Activated T-helper 1 cell treated with Interleukin-2 at 50 U/mL for 16 hours (primary cell): ENCODE measurements at places on chromosomes 6 and 20.

DNA sequence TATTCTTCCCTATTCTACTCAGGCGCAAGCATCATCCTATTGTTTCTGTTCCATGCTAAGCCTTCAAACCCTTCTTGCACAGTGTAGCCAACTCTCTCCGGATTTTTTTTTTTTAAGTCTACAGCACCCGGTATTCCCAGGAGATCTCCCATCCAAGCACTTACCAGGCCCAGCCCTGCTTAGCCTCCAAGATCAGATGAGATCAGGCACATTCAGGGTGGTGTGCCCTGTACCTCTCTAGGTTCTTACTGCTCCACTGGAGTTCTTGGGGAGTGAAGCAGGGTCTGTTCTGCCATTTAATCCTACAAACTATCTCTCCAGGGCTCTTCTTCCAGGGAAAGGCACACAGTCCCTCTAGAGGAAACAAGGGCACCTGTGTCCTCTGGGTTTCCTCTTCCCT lies 14.9 kb upstream of the NUP153 start:
- DNase-seq = no peak

- DNase-seq = no peak
Measured at GRCh38 chr6:131787766-131788712, 19.8 kb upstream of the ENPP1 start.

GRCh38 chr20:1503564-1504227 lies 12.5 kb upstream of the SIRPB2 start:
- DNase-seq = peak; percentile 50

DNA sequence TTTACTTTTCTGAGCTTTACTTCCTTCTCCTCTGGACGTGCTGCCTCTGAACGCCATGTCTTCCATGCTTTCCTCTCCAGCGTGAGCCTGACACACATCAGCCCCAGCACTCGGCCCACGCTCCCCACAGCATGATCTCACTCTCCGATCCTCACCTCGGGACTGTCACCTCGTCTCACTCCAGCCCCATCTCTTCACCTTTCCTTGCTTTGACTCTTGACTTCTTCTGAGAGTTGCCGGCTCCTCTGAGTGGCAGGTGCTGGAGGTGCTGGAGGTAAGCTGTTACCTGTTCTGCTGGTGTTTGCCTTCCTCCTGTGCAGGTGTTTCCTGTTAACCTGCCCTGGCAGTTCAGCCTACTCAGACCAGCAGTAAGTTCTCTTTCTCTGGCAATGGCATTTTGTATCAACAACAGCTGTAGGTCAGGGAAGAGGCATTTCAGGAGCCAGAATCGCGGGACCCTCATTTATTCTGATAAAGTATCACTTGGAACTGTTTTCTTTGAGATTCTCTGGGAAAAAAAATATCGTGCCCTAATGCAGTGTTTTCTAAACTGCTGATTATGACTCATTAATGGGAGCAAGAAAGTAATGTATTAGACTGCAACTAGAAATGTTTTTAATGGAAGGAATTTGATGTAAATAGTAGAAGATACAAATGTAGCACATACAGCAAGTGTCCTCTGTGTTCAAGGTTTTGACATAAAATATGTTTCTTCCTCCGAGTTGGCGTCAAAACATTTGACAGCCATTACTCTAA lies 106.5 kb downstream of the ARID1B start:
- DNase-seq = no peak

DNA sequence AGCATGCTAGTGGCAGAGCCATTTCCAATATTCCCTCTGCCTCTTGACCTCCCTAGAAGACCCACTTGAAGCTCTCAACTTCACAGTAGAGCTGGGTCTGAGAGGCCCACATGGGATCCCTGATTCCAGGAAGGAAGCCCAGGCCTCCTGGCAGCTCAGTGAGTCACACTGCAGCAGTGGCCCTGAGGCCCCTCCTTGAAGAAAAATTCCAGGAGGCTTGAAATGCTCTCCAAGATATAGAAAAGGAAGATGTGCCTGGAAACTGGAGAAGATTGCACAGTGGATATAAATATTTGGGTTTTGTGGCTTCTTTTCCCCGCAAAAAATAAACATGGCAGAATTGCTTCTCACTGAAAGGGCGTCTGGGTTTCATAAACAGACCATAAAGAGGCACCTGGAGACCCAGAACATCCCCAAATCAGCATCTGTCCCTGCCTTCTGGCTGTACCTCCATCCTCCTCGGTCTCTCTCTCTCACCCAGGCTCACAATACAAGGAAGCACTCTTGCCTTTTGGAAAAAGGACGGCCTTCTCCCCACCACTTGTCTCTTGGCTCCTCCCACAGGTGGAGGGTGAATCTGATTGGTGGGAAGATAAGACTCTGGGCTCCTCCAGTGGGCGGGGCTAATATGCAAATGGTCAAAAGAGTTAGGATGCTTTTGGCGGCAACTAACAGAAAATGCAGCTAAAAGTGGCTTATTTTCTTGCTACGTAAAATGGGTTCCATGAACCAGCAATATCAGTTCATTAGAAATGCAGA lies 200.0 kb upstream of the SULF2 start:
- DNase-seq = no peak

- no peak for DNase-seq
Measured at GRCh38 chr6:101458336-101458735, 64.8 kb downstream of the GRIK2 start.

DNA sequence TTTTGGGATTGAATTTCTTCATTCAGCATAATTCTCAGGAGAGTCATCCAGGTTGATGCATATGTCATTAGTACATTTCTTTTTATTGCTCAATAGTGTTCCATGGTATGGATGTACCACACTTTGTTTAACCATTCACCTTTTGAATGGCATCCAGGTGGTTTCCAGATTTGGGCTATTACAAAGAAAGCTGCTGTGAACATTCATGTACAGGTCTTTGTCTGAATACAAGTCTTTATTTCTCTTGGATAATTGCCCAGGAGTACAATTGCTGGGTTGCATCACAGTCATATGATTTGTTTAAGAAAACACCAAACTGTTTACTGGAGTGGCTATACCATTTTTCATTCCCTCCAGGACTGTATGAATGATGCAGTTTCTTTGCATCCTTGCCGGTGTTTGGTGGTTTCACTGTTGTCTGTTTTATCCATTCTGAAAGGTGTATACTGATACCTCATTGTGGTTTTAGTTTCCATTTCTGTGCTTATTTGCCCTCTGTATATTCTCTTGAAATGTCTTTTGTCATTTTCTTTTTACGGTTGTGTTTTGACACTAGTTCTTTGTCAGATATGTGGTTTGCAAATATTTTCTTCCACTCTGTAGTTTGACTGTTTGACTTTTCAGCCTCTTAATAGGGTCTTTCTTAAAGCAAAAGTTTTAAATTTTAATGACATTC lies 8.8 kb downstream of the CDKAL1 start:
- no peak for DNase-seq

- peak; percentile 5 for DNase-seq
Measured at GRCh38 chr20:51661609-51662178, 106.5 kb downstream of the ATP9A start.

GRCh38 chr20:64155258-64156135 lies 8.8 kb upstream of the MYT1 start:
- no peak for DNase-seq

DNA sequence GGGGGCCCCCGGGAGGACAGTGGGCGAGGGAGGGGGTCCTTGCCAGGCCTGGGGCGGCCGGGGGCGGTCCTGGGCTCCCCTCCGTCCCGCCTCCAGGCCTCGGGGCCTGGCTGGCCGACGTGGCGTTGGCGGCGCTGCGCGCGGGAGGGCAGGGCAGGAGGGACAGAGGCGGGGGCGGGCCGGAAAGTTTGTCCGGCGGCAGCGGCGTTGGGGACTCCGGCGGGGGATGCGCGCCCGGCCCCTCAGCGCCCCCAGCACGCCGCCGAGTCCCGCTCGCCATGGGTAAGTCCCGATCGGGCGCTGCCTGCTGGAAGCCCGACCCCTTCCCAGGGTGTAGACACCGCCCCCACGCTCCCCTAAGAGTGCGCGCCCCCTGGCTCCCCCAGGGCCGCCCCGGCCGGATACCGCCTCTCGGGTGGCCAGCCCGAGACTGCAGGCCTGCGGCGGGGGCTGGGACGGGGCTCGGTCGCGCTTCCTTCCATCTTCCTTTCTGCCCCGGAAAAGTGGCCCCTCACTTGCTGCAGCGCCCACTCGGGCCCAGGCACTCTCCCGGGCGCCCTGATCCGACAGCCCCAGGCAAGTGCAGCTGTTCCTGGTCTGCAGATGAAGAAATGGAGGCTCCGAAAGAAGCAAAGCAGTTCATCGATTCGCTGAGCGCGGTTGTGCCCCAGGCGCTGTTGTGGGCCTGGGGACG lies at the start of gene SLC2A10:
SLC2A10 (plus strand) TSS at position 191 of the 694 bp plus-strand sequence; CDS start at position 279, 88 bp downstream.
- DNase-seq = no peak

- no peak for DNase-seq
Measured at GRCh38 chr6:55379471-55379870, 52.2 kb downstream of the GFRAL start.

- no peak for DNase-seq
Measured at GRCh38 chr6:151119823-151120524, 119.8 kb upstream of the AKAP12 start.

DNA sequence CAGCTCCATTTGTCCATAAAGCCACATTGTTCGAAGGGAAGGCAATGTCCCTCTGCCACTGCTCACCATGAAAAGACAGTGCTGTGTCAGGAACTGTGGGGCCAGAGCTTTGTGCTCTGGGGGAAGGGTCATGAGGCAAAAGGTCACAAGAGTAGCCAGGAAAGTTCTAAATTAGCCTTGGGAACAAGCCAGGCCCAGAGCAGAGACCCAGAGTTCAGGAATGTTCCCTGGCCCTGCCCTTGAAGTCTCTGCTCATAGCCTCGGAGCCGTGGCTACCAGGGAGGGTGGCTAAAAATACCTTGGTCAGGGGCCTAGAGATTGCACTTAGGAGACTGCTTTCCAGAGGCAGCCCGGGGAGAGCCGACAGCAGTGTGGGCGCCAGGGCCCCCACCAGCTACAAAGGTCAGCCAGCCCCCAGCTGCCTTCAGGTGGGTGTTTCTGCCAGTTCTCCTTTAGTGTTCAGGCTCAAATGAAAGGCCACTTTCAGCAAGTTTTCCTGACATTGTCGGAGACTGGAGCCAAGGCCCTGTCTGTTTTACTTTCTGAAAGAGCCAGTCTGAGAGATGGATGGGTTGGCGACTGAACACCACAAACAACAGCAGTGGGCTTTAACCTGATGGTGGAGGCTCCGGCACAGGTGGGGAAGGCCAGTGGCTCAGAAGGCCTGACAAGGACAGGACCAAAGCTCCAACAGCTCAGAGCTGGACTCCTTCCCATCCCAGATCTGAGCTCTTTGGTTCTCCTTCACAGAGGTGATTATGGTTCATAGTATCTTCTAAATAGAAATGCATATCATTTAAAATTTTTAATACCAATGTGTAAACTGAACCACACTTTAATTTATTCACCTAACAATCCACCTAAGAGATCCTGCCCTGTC lies 76.2 kb downstream of the CDH26 start:
- DNase-seq = no peak

GRCh38 chr6:62283796-62284411 lies 2.1 kb downstream of the KHDRBS2 start:
- DNase-seq = no peak

- no peak for DNase-seq
Measured at GRCh38 chr6:119360262-119360915, 10.8 kb upstream of the MAN1A1 start.

- no peak for DNase-seq
Measured at GRCh38 chr20:18613553-18613952, 25.7 kb downstream of the DTD1 start.

- DNase-seq = no peak
Measured at GRCh38 chr6:163207431-163208383, 206.8 kb upstream of the QKI start.

- no peak for DNase-seq
Measured at GRCh38 chr20:57224641-57225138, 41.8 kb downstream of the BMP7 start.

DNA sequence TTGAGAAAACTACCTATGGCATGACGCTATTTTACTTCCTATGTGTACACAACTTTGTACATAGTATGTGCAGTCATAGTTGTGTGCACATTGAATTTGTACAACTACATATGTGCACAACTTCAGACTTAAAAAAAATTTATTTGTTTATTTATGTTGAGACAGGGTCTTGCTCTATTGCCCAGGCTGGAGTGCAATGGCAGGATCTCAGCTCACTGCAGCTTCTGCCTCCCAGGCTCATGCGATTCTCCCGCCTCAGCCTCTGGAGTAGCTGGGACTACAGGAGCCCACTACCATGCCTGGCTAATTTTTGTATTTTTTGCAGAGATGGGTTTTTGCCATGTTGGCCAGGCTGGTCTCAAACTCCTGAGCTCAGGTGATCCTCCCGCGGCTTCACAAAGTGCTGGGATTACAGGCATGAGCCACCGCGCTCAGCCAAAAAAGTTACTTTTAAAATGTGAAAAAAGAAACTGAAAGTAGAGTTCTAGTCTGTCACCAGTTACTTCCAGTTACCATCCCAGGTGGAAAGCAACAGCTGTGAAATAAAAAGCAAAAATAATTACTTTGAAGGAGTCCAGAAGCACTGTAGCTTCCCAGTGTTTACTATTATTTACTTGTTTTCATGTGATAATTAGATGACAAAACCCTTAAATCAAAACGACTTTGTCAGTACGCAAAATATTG lies 1.7 kb upstream of the ZKSCAN8 start:
- DNase-seq = no peak

GRCh38 chr20:21048841-21049273 lies 57.3 kb downstream of the LINC00237 start:
- peak; percentile 23 for DNase-seq

DNA sequence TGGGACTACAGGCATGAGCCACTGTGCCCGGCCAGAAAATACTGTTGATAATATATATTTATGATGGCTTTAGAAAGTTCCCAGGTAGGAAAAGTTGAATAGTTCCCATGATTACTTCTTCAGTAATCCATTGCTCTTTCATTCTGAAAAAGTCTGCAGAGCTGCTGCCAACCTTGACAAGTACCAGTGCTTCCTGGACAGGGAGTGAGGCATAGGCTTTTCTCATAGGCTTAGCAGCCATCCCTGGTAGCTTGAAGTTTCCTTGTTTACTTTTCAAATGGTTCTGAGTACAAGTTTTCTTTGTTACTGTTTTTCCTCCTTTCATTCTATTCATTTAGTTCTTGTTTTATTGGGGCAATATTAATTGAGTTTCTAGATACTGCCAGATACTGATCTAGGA lies 7.8 kb downstream of the RWDD1 start:
- no peak for DNase-seq

DNA sequence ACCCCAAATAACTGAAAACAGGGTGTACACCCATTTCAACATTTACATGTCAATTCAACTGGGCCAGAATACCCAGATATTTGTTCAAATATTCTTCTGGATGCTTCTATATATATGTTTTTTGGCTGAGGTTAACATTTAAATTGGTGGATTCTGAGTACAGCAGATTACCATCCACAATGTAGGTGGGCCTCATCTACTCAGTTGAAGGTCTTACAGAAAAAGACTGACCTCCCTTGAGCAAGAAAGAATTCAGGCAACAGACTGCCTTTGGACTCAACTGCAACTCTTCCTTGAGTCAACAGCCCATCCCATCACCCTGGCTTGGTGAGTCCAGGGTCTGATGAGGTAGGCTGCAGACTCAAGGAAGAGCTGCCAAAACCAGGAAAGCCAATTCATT lies 84.1 kb downstream of the ATG5 start:
- no peak for DNase-seq

- no peak for DNase-seq
Measured at GRCh38 chr6:161035981-161036263, 44.4 kb downstream of the MAP3K4 start.

GRCh38 chr20:12177657-12178293 lies 260.1 kb downstream of the BTBD3 start:
- no peak for DNase-seq

- DNase-seq = no peak
Measured at GRCh38 chr6:70852667-70853246, 104.1 kb downstream of the B3GAT2 start.

- no peak for DNase-seq
Measured at GRCh38 chr6:27834384-27834783, 77.8 kb downstream of the OR2B2 start.

GRCh38 chr20:39117491-39117890 lies 155.3 kb downstream of the DHX35 start:
- DNase-seq = no peak
